ENCODE measurements at places on chromosomes 1 and 21.
A peak's percentile ranks its signal among the peaks of the same experiment; 100 is the strongest.

DNA sequence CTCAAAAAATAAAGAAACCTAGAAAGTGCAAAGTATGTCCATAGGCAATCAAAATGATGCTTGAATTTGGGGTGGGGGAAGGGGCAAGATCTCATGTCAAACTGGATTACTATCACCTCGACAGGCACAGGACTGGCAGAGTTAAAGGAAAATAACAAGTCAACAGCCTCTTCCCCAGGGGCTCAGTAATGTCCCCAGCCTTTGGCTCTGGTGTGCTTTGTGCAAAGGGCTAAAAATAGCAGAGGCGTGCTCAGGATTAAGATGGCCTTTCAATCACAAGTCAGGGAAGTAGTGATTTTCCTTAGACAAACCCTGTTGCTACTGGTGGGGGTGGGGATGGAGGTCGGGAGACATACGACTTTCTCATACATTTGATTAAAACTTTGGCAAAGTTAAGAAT, 63.5 kb upstream of the OLIG2 start:
- no peak for DNase-seq

DNA sequence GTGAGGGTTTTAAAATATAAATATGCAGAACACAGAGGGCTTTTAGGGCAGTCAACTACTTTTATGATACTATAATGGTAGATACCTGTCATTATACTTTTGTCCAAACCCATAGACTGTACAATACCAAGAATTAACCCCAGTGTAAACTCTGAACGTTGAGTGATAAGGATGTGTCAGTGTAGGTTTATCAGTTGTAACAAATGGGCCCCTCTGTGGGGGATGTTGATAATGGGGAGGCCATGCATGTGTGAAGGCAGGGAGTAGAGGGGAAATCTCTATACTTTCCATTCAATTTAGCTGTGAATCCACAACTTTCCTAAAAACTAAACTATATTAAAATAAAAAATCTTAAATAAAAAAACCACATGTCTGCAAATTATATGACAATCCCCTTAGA, 193.5 kb upstream of the CAMK1G start:
- no peak for DNase-seq

DNA sequence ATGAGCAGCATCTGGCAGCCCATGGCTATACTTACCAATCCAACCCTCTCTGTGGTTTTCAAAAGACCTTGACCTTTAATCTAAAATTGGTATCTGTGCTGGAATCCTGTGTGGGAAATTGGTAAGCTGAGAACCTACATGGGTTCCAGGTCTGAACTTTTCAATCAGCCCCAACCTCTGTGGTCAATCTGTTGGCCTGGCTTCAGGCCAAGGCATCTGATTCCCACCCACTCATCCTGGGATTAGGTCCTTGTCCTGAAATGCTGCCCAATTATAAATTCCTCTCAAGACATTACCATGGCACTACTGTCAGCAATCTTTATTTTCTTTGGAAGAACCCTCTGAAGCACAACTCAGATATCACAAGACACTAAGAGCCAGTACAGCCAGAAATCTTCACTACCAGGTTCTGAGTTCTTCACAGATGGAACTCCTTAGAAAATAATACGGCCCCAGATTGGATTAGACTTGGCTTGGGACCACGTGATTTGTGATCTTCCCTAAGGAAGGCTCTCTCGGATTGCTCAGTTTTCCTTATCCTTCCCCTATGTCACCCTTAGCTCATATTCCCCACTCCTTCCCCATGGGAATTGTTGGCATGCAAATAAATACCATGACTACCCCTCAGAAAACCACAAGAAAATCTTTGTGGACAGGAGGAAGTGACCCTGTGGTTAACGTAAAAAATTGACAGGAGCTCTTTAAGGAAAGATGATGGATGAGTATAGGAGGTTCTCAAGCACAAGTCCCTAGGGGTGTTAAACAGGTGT, 207.9 kb upstream of the ST6GALNAC5 start:
- no peak for DNase-seq

DNA sequence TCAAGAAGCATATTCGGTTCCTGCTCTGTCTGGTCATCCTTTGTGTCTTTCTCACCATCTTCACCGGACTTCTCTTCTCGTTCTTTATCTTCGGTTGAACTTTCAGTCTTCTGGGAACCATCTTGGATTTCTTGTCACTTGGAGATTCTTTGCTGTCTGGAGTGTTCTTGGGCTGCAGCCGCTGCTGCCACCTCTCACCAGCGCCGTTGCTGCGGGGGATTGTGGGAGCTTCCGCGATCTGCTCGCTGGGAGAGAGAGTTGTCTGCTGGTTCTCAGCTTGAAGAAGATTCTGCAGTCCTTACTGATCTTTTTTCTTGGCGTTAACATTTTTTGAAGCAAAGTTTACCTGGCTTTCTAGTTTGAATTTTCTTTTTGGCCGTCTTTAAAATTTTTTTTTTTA, 1165.2 kb upstream of the PRMT6 start:
- DNase-seq, result no peak

DNA sequence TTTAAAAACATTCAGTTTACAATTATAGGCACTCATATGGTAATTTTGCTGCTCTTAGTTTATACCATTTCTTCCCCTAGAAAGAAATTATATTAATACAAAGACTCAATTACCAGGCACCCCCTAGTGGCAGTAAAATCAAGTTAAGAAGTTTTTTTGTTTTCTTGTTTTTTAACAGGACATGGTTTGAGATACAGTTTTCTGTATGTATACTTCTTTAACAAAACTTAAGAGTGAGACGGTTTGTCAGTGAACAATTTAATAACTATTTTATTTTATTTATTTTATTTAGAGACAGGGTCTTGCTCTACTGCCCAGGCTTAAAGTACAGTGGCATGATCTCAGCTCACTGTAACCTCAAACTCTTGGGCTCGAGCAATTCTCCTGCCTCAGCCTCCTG, 224.6 kb downstream of the FAF1 start:
- DNase-seq, result peak; percentile 61

DNA sequence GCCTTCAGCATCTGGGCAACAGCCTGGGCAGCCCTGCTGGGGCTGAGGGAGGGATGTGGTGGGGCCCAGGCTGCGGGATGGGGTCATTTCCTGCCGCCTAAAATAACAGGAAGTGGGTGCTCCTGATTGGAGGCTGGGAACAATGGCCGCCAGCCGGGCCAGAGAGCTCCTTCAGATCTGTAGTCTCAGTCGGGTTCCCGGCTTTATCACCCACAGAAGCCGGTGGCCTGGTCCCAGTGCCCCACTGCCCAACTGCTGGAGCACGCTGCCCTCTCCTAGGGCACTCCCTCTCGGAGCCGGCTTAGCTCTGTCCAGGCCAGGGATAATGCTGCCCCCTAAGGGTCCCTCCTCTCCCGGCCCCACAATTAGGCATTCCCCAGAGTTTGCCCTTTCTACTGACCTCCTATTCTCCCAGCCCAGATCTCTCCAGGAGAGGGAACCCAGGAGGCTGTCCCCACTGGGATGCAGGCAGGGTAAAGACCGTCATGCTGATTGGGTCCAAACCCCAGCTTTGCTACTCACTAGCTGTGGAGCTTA, 5.1 kb downstream of the MAP7D1 start:
- no peak for DNase-seq
